Skin of body (tissue), 3 donors: ENCODE measurements at places on chromosomes 7 and 10.
A peak's percentile ranks its signal among the peaks of the same experiment; 100 is the strongest.

DNA sequence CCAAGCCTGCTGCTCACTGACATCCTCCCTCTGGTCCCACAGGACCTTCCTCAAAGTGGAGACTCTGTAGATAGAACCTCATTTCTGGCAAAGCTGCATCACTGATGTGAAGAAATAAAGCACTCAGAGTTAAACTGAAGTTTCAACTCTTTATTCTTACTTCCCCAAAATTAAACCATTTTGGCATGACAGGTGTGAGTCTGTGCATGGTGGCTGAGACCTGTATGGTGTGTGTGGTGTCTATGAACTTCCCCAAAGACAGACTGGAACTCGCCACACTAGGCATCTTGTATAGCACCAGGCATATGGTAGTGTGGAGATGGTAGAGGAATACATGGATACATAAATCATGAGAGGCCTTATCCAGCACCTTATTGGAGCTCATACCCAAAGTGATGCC lies 6.6 kb upstream of the WDFY4 start:
- no peak for DNase-seq

DNA sequence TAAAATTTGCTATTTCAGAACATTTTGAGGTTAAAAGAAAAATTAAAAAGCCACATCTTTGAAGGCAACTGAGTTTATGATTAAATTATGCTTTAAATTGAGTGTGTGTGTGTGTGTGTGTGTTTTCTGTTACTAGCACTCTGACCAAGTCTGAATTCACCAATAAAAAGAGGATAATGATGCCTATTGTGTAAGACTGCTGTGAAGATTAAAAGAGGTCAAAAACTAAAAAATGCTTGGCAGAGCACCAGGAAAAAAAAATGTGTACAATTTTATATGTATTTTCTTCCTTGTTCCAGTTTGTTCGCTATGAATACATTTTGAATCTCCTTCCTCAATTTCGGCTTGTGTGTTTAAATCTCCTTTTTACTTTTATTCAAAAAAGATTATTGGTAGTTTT lies 316.6 kb upstream of the MAGI2 start:
- no peak for DNase-seq

DNA sequence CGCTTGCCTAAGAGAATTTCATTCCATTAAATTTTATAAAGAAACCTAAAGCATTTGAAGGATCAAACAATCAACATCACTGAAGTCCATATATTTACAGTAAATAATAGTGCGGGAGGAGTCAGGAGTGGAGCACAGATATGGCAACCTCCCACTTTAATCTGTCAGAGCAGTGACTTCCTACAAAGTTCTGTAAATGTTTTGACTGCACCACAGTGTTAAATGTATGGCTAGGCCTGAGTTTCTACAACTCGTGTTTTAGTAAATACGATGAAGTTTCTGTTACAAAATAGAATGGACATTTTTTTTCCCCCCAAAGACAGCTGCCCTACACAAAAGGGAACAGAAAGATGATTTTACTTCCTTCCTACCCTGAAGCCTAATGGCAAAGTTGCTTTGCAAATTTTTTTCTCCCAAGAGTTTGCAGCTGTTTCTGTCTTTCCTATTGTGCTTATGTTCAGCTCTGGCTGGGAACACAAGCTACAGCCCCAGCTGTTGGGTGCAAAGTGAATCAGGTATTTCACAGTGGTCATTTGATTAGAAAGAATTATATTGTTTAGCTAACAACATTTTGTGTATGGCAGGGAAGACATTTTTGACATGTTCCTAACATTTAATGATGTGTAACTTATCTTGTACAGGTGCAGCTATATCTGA lies 62.1 kb downstream of the MET start:
- DNase-seq = no peak

- DNase-seq = no peak
Measured at GRCh38 chr10:29712108-29712507, 77.3 kb upstream of the SVIL start.

DNA sequence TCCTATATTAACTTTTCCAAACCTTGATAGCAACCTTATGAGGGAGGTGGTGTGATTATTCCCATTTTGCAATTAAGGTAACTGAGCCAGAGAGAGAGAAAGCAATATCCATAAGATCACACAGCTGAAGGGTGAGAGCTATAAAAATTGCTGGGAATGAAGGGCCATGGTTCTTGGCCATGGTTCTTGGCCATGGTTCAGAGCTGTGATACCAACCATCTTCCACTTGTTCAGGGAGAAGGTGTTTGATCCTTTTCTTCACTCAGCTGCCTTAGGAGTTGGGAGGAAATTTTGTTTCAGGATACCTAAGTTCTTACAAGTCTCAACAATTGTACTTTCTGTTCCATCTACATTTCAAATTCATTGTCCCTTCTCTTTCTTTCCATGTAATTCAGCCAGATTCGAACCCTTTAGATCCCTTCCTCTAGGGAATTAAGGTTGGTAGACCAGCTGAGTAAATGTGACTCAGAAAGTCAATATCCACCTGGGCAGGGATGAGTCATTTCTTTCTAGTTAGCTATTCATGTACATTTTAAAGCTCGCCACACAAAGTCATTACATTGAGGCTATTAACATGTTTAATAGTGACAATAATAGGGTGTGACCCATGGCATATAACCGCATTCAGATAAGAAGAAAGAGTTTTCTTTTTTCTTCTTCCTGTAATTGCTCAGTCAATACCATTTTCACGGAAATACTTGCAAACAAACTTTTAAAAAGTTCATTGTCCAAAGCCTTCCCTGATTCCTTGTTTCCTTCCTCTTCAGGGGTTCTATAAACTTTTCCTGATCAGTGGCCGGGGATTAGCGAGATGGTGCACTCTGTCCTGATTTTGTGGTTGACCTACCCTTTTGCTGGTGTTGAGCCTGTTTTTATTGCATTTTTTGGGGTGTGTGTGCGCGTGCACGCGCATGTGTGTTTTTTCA lies 143.4 kb downstream of the TCF7L2 start:
- no peak for DNase-seq

GRCh38 chr10:110522365-110522988 lies 24.8 kb downstream of the DUSP5 start:
- DNase-seq = no peak

- DNase-seq = no peak
Measured at GRCh38 chr10:21943633-21944265, 59.8 kb downstream of the DNAJC1 start.

GRCh38 chr7:156823435-156823834 lies 69.5 kb downstream of the LMBR1 start:
- no peak for DNase-seq

GRCh38 chr10:33248638-33249037 lies 85.8 kb downstream of the NRP1 start:
- no peak for DNase-seq

GRCh38 chr10:23556727-23557440 lies 118.0 kb downstream of the OTUD1 start:
- DNase-seq = peak; percentile 1

- DNase-seq = no peak
Measured at GRCh38 chr10:3496138-3496537, 288.9 kb downstream of the KLF6 start.

GRCh38 chr10:71368643-71369042 lies 28.1 kb upstream of the CDH23 start:
- DNase-seq = no peak

- DNase-seq = no peak
Measured at GRCh38 chr7:135342887-135343286, 109.2 kb downstream of the STRA8 start.

DNA sequence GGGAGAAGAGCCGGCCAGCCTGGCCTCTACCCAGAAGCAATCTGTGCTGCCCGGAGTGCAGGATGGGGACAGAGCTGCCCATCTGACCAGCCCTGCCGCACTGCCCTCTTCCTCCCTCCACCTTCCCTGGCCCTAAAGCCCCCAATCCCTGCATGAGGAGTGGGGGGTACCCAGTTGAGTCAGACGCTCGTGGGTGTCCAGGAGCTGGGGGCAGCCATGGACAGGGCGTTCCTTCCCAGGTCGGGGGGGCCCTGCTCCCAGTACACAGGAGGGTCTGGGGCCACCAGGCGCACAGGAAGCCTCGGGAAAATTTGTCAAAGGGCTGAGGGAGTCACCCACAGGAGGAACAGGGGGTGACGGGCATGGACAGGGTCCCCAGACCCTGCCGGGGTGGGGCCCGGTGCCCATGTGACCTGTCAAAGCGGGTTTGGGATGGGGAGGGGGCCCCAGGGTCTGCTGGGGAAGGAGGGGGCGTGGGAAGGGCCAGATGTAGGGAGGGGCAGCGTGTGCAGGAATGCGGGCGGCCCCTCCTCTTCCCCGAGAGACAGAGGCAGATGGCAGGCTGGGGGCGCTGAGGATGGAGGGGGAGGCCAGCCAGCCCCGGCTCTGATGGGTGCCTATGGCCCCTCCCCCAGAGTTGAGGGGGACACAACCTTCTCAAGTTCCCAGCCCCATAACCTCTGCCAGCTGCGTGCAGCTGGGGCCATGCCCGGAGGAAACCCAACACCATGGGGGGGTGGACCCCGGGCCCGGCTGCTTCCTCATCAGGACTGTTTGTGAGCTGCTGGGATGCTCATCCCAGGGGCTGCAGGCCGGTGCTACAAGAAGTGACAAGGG lies 21.5 kb upstream of the GRIFIN start:
- DNase-seq = peak; percentile 70

DNA sequence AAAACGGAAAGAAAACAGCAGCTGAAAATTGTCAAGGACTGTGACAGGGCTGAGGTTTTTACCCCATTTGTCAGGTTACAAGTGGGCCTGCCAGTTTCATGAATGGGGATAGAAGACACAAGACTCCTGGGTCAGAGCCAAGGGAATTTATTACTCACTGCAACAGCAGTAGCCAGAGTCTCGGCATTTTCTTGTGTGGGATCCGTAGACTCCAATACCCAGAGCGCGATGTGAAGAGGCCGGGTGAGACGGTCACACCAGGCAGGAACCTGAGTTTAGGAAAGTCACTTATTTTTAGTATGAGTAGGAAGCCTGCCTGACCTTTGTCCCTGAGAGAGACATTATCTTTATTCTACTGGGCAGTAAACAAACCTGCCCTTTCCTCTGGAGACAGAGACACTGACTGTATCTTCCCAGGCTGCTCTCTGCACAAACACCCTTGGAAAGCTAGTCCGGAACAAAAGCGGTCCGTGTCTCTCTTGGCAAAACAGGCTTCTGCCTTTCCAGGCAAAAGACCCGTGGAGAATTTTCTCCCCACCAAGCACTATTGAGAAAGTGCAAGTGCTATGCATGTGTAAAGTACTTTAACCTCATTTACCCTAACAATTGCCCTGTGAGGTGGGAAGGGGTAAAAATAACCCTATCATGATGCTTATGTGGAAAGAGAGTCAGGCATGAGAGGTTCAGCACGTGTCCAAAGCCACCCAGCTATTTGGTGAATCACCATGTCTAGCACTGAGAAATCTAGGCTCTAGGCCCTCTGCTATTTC lies 58.4 kb downstream of the JCAD start:
- DNase-seq = peak; percentile 41

- no peak for DNase-seq
Measured at GRCh38 chr7:1041551-1042491, 2.5 kb upstream of the GPR146 start.

- DNase-seq = no peak
Measured at GRCh38 chr10:48577158-48577557, 27.7 kb downstream of the ARHGAP22 start.

DNA sequence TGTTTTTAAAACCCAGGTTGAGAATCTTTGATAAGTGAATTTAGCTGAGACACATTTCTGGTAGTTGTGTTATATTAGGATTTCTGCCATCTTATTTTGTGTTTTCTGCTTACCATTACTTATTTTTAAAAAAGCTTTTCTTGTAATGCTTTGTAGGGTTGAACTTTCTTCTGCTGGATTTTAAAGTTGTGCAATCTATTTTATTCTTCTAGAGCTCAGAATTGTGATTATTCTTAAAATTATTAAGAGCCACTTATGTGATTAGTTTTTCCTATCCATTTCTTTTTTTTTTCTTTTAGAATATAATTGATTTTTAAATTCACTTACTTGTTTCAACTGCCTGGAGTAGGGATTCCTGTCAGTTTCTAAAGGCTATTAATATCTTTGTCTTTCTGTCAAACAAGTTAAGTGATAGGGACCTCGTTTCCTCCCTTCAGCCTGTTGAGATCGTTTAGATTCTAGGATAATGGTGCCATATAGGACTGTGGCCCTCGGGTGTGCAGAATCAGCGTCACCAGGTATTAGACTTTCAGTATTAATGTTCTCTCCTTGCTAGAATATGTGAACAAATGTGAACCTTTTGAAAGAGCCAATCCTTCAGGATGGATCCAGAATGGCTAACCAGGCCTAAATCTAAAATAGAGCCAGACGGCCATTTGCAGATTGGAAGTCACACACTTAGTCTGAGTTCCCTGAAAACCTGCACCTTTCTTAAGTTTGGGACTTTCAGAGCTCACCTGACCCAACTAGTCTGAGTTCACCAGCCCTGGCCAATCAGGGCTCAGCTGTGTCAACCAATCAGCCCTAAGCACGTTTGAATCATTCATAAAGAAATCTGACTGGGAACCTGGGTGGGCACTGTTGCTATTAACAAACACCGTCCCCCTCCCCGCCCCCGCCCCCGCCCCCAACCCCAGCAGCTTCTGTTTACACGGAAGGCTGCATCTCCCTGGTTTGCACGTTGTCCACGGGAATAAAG lies 26.2 kb downstream of the CUX1 start:
- DNase-seq = no peak

GRCh38 chr10:510415-510881 lies 179.0 kb downstream of the DIP2C start:
- DNase-seq = no peak

- no peak for DNase-seq
Measured at GRCh38 chr7:88387368-88387767, 80.7 kb upstream of the STEAP4 start.

DNA sequence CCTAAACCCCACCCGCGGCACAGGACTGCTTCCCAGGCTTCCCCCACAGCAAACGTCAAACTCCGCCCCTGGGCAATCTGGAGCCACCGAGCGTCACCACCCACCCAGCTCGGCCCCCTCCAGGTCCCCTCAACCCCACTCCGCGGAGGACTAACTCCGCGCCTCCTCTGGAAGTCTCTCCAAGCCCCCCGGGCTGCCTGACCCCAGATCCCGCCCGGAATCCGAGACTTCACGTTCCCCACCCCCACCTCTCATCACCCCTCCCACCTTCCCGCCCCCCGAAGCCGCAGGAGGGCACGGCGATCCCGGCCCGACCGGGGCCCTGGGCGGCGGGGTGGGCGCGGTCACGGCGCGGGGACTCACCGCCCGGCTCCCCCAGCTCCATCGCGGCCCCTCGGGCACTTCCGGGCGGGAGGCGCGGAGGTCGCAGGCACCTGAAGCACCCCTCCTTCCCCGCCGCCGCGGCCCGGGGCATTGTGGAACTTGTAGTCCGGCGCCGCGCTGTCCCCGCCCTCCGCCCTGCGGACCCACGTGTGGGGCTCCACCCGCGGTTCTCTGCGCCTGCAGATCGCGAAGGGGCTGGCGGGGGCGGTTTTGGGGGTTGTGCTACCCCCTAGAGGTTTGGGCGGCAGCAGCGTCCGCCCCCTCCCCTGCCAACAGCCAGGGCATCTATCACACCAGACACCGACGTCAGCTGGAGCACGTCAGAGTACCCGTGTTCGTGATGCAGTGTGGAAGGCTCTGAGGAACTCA lies at the start of gene TMUB1:
Gene TMUB1, minus strand, starts transcription at position 423 of the 753 bp plus-strand sequence. CDS start 930 bp downstream, outside the sequence.
- DNase-seq = peak; percentile 15

DNA sequence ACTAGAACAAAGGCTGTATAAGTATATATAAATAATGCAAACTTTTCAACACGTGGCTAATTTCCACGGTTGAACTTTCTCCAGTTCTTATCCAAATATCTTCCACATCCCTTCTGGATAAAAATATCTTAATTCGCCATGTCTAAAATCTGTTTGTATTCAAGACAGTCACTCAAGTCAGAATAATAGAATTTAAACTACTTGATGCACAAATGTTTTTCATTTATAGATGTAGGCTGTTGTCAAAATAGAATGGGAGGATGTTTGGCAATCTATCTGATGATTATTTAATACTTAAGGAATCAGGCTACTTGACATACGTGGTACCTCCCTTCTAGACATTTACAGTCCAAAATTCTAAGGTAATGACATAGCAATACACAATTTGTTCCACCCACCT lies 204.3 kb downstream of the TWIST1 start:
- DNase-seq = peak; percentile 93
